ENCODE measurements at places on chromosomes 1 and 21. TPM values are rescaled to one million over a fixed set of nuclear protein-coding genes. Genes with fewer than 3 reads are reported as not detected.
A peak's percentile ranks its signal among the peaks of the same experiment; 100 is the strongest.

Gene AMY1C
- total RNA-seq = not detected

Gene ZNF644
- 43.3 TPM for total RNA-seq

Gene GRIK1
- 0.44 TPM for total RNA-seq

Gene RAB7B
- 2.4 TPM for total RNA-seq

Gene ARID4B
- total RNA-seq = 42.0 TPM

Gene OR2T35
- not detected for total RNA-seq

DNA sequence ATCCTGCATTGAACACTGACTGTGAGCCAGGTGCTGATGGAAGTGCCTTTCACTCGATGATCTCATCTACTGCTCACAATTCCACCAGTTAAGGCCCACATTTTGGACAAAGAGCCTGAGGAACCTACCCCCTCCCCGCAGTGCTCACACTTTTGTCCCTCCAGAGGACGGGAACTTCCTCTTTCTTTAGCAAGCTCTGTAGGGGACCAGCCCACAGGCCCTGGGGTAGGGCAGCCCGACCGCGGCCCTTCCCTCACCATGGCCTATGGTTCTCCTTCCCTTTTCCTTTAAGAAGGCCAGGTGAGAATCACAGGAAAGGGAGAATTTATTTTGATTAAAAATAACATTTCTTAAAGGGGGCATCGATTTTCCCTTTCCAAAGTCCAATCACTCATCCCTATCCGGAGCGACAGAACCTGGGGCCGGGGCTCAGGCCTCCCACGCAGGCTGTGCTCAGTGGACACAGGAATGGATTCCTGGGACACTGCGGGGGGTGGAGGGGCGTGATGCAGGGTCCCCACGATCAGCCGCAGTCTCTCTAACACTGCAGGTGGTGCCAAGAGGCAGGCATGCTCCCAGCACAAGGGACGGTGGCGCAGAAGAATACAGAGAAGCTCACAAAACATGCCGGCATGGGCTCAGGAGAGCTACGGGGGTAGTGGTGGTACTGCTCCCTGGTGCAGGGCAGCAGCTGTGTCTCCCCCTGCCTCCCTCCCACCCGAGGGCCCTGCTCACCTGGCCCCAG lies 8.9 kb upstream of the KCNE1 start:
- H3K27ac ChIP-seq = no peak overlapping the region
- H3K4me3 ChIP-seq = no peak overlapping the region
- H3K4me1 ChIP-seq = no peaks in the 10 kb centered on the region
- H3K27me3 ChIP-seq = no peaks in the 10 kb centered on the region

- no peaks in the 10 kb centered on the region for H3K4me1 ChIP-seq
- no peak overlapping the region for H3K4me3 ChIP-seq
- no peak for DNase-seq
- H3K27ac ChIP-seq = no peak overlapping the region
- peaks cover 6% of the 10 kb centered on the region for H3K36me3 ChIP-seq
These were observed 7.0 kb upstream of the ANGPTL1 start for GRCh38 chr1:178877896-178878295.

GRCh38 chr1:181778640-181779260 lies 282.8 kb downstream of the ZNF648 start:
- H3K27me3 ChIP-seq = no peaks in the 10 kb centered on the region
- H3K36me3 ChIP-seq = no peaks in the 10 kb centered on the region
- no peaks in the 10 kb centered on the region for H3K4me1 ChIP-seq
- DNase-seq = no peak

DNA sequence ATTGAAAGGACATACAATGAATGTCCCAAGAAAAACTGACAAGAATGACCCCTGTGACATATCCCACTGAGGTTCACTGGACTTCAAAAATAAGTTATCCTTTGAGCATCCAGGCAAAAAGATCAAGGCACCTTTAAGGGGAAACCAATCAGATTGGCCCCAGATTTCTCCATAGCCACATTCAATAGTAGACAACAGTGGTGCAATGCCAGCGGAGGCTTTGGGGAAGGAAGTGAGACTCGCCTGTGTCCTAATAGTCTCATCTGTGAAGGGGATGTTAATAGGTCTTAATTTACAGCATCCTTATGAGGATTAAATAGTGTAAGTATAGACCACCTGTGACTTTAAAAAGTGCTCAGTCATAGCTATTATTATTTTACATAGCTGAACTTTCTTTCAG lies 21.5 kb downstream of the RPL5 start:
- H3K27ac ChIP-seq = no peak overlapping the region
- H3K27me3 ChIP-seq = no peaks in the 10 kb centered on the region
- H3K4me1 ChIP-seq = no peaks in the 10 kb centered on the region
- no peak overlapping the region for H3K4me3 ChIP-seq
- peaks cover 11% of the 10 kb centered on the region for H3K36me3 ChIP-seq

- H3K27me3 ChIP-seq = no peaks in the 10 kb centered on the region
- peak overlapping the region; percentile 70 for H3K27ac ChIP-seq
- no peak overlapping the region for H3K4me3 ChIP-seq
- DNase-seq = no peak
- no peaks in the 10 kb centered on the region for H3K36me3 ChIP-seq
These were observed 73.2 kb upstream of the CNIH3 start for GRCh38 chr1:224542783-224543440.

DNA sequence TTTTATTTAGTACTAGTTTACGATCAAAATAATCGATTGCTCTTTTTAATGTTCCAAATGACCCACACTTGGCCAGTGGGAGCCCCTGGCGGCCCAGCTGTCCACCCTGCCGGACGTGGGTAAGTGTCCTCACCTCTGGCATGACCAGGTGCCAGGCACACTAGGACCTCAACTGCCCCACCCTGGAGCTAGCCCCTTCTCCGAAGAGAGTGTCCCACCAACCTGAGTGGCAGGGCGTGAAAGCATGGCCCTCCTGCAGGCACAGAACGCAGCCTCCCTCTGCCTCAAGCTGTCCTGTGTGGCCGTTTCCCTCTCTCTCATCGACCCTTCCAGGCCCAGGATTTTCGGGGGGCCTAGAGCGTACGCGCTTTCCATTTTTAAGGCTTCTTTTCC lies 32.9 kb upstream of the AGPAT3 start:
- no peaks in the 10 kb centered on the region for H3K36me3 ChIP-seq
- DNase-seq = no peak
- peaks cover 25% of the 10 kb centered on the region for H3K27me3 ChIP-seq
- H3K27ac ChIP-seq = no peak overlapping the region

DNA sequence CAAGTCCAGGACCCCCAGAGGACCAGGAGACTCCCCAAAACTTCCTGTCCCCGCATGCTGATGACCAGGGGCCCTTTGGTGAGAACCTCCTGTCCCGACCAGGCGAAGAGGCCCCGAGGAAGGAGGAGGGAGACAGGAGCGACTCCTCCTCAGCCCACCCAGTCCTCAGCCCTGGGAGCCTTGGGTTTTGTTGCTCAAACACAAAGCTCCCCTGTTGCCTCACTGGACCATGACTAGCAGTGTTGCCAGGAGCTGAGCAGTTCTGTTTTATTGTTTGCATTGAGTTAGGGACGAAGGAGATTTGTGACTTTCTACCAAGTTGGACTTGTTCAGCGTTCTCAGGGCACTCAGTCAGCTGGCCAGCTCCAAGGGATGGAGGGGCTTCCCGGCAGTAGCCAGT lies 10.0 kb downstream of the UMODL1 start:
- H3K4me1 ChIP-seq = peaks cover 6% of the 10 kb centered on the region
- H3K27ac ChIP-seq = peak overlapping the region; percentile 34
- no peaks in the 10 kb centered on the region for H3K36me3 ChIP-seq
- H3K4me3 ChIP-seq = no peak overlapping the region

GRCh38 chr1:47137198-47137597 lies at the start of gene CYP4A22:
Gene CYP4A22, plus strand, starts transcription at chr1:47137441. Its CDS starts 45 bp downstream, at chr1:47137486.
- H3K27me3 ChIP-seq = no peaks in the 10 kb centered on the region
- no peaks in the 10 kb centered on the region for H3K4me1 ChIP-seq
- H3K27ac ChIP-seq = no peak within 1 kb of the TSS

- H3K27ac ChIP-seq = no peak overlapping the region
- H3K4me1 ChIP-seq = no peaks in the 10 kb centered on the region
- DNase-seq = no peak
- H3K4me3 ChIP-seq = no peak overlapping the region
- H3K36me3 ChIP-seq = no peaks in the 10 kb centered on the region
- H3K27me3 ChIP-seq = no peaks in the 10 kb centered on the region
These were observed 7.1 kb upstream of the DIPK1A start for GRCh38 chr1:92968138-92969032.

DNA sequence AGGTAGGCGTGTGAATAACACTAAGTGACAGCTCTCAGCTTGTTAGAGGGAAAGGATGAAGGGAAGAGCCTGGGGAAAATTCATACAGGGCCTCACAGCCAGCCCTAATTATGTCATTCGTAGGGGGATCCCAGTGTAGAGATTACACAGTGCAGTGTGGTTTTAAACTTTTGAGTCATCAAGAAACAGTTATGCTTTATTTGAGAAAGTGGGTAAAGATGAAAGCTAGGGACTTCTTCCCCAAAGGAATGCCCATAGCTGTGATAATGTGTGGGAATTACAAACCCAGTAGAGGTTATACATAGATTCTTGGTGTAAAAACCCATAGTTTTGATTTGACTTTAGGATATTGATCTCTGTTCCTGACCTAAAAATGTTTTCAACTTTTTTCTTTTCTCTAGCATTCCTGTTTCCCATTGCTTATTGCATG lies 1.9 kb downstream of the TTF2 start:
- H3K4me1 ChIP-seq = no peaks in the 10 kb centered on the region
- H3K27ac ChIP-seq = no peak overlapping the region
- H3K36me3 ChIP-seq = no peaks in the 10 kb centered on the region
- no peak for DNase-seq
- no peaks in the 10 kb centered on the region for H3K27me3 ChIP-seq

DNA sequence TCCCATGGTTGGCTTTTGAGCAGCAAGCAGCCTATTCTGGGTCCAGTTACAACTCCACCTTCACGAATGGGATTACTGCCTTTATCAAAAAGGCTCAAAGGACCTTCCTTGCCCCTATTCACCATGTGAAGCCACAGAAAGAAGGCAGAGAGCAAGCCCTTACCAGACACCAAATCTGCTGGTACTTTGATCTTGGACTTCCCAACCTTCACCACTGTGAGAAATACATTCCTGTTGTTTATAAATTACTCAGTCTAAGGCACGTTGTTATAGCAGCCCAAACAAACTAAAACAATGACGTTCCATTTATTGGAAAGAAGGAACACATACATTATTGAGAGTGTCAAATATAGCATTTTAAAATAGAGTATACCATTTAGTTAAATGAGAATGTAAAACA lies 1557.9 kb downstream of the PLA2G4A start:
- DNase-seq = no peak
- H3K27ac ChIP-seq = no peak overlapping the region

- no peak for DNase-seq
- peak overlapping the region; percentile 73 for H3K27ac ChIP-seq
- H3K36me3 ChIP-seq = peaks cover 2% of the 10 kb centered on the region
- H3K27me3 ChIP-seq = no peaks in the 10 kb centered on the region
- peaks cover 3% of the 10 kb centered on the region for H3K4me1 ChIP-seq
These were observed 71.1 kb downstream of the SKI start for GRCh38 chr1:2299131-2299627.

GRCh38 chr21:44763451-44764318 lies 37.9 kb downstream of the UBE2G2 start:
- peaks cover 6% of the 10 kb centered on the region for H3K4me1 ChIP-seq
- DNase-seq = no peak
- H3K27ac ChIP-seq = no peak overlapping the region
- H3K27me3 ChIP-seq = no peaks in the 10 kb centered on the region

- H3K4me3 ChIP-seq = no peak overlapping the region
- no peak for DNase-seq
- peak overlapping the region; percentile 34 for H3K27ac ChIP-seq
- no peaks in the 10 kb centered on the region for H3K4me1 ChIP-seq
- H3K27me3 ChIP-seq = no peaks in the 10 kb centered on the region
These were observed 100.1 kb upstream of the SLC2A1 start for GRCh38 chr1:43058545-43059360.

- no peak overlapping the region for H3K4me3 ChIP-seq
- no peak overlapping the region for H3K27ac ChIP-seq
- H3K36me3 ChIP-seq = peaks cover 16% of the 10 kb centered on the region
- no peaks in the 10 kb centered on the region for H3K27me3 ChIP-seq
These were observed 25.3 kb downstream of the GABPA start for GRCh38 chr21:25760061-25760460.

DNA sequence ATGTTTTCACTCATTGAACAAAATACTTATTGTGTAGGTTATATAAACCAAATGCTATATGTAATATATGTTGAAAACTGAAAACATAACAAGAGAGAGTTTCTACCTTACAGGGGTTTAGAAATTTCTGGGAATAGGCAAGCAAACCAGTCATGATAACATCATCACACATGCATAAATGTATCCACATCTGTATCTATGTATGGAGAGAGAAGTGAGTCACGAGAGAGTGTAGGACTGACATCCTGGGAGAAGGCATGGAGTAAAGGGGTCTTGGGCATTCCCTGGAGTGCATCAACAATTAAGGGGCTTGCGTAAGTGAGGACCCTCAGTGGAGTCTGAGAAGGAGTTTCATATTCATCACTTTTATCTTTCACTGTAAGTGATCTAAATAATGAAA lies 65.5 kb downstream of the PCNX2 start:
- no peak for DNase-seq
- no peaks in the 10 kb centered on the region for H3K27me3 ChIP-seq
- no peaks in the 10 kb centered on the region for H3K4me1 ChIP-seq
- no peaks in the 10 kb centered on the region for H3K36me3 ChIP-seq

DNA sequence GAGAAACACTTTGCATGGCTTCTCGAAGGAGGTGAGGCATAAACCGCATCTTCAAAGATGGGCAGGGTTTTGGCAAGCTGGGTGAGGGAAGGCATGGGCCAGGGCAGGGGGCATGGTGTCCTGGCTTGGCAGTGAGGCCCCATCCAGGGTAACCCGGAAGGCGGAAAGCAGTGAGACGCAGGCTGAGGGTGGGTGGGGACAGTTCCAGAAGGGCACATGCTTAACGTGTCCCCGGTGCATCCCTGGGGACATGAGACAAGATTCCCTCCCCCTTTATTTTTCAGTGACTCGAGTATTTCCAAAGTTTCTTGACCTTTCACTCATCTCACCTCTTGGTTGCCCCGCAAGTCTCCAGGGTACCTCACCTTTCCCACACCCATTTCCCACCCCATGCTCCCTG lies 122.8 kb upstream of the SLC25A33 start:
- peaks cover 20% of the 10 kb centered on the region for H3K4me1 ChIP-seq
- no peak overlapping the region for H3K4me3 ChIP-seq
- H3K27me3 ChIP-seq = no peaks in the 10 kb centered on the region
- no peaks in the 10 kb centered on the region for H3K36me3 ChIP-seq
- DNase-seq = no peak
- H3K27ac ChIP-seq = no peak overlapping the region

GRCh38 chr1:48471691-48472576 lies at the start of gene SPATA6:
Gene SPATA6, minus strand, starts transcription at chr1:48472204. Its CDS starts 196 bp downstream, at chr1:48472008.
- peaks cover 46% of the 10 kb centered on the region for H3K4me1 ChIP-seq
- peak within 1 kb of the TSS; percentile 70 for H3K4me3 ChIP-seq

DNA sequence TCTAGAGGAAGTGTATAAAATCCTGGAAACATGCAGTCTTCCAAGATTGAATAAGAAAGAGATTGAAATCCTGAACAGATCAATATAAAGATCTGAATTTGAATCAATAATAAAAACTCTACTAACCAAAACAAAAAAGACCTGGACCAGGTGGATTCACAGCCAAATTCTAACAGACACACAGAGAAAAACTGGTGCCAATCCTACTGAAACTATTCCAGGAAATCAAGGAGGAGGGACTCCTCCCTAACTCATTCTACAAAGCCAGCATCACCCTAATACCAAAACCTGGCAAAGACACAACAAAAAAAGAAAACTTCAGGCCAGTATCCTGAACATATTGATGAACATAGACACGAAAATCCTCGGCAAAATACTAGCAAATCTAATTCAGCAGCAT lies 58.3 kb downstream of the SYT14 start:
- no peaks in the 10 kb centered on the region for H3K4me1 ChIP-seq
- H3K27me3 ChIP-seq = no peaks in the 10 kb centered on the region
- no peak overlapping the region for H3K4me3 ChIP-seq
- DNase-seq = no peak
- no peak overlapping the region for H3K27ac ChIP-seq
- H3K36me3 ChIP-seq = no peaks in the 10 kb centered on the region

- DNase-seq = no peak
- peaks cover 25% of the 10 kb centered on the region for H3K4me1 ChIP-seq
- H3K4me3 ChIP-seq = no peak overlapping the region
- H3K36me3 ChIP-seq = no peaks in the 10 kb centered on the region
These were observed 59.1 kb downstream of the PRDM2 start for GRCh38 chr1:13759072-13759471.

Measured in tibial nerve (tissue), 4 donors.